ENCODE measurements at places on chromosomes 11 and 22. TPM values are rescaled to one million over a fixed set of nuclear protein-coding genes. Genes with fewer than 3 reads are reported as not detected.

LIF gene
- not detected for total RNA-seq

OR8H1 gene
- not detected for total RNA-seq

OR8G5 gene
- not detected for total RNA-seq

BATF2 gene
- not detected for total RNA-seq

OR56A1 gene
- total RNA-seq, result 0.25 TPM
